ENCODE measurements at places on chromosomes 11 and 22.

DNA sequence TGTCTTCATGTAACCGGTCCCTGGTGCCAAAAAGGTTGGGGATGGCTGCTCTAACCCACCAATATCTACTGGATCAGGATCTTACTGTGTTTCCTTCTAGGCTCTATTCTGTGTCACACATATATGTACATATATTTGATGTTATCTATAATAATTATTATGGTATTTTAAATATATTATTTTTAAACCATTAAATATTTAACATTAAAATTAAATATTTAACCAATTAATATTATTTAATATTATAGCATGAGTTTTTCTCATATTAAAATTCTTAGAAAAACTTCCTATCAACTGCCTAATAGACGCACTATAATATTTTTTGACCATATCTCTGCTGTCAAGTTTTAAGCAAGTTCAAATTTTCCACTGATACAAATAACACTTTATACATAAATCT is 196.9 kb upstream of the PLET1 start:
- DNase-seq = no peak

GRCh38 chr11:1060852-1061616 is 13.6 kb upstream of the MUC2 start:
- no peak for DNase-seq

DNA sequence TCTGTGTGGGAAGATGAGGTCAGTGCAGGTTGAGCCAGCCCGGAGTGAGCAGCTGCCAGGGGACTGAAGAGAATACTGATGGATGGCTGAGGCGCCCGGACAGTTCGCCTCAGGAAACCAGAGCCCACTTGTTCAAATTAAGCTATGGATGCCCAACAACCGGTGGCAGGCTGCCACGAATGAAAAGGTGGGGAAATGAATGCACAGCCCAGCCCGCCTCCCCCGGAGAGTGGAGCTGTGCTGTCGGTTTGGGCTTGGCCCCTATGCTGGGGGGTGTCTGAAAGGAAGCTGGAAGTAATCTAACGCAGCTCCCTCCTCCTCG is 21.9 kb downstream of the HSPA8 start:
- no peak for DNase-seq

- DNase-seq = no peak
Measured at GRCh38 chr22:21690401-21690801, 24.6 kb downstream of the PPIL2 start.
